ENCODE measurements at places on chromosomes 1 and 21. TPM values are rescaled to one million over a fixed set of nuclear protein-coding genes. Genes with fewer than 3 reads are reported as not detected.

- peaks cover 44% of the 10 kb centered on the region for H3K4me1 ChIP-seq
- no peaks in the 10 kb centered on the region for H3K27me3 ChIP-seq
- H3K27ac ChIP-seq: no peak overlapping the region
- H3K36me3 ChIP-seq: no peaks in the 10 kb centered on the region
- no peak for DNase-seq
Observed at GRCh38 chr1:94105957-94106529, 14.9 kb downstream of the ABCA4 start.

DNA sequence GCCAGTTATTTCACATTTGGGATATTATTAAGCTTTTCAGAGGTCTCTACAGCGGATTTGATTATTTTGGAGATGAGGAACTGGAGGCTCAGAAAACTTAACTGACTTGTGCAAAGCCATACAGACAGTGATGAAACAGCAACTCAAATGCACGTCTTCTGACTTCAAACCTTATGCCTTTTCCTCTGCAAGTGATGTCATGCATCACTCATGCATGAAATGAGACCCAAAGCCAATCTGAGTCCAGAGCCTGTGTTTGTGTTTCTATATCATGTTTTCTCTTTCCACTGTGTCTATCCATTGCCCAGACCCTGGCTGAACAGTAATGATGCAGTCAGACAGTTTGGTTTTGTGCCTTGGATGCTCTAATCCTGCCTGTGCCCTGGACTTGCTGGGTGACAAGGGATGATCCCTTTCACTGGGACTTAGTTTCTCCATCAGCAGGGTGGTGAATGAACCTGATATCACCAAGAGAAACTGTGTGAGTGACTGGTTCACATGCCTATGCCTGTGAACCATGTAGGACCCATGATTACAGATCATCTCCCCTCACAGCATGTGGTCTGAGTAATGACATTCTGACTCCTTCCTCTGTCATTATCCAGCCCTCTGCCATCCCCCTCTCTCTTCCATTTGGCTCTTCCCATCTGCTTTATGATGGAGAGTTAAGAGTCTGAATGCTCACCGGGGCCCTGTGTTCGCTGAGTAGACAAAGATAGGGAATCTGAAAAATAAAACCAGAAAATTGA is 33.4 kb downstream of the SLAMF6 start:
- no peak for DNase-seq
- peaks cover 3% of the 10 kb centered on the region for H3K4me1 ChIP-seq
- no peak overlapping the region for H3K27ac ChIP-seq
- H3K27me3 ChIP-seq: no peaks in the 10 kb centered on the region
- H3K36me3 ChIP-seq: peaks cover 11% of the 10 kb centered on the region
- H3K4me3 ChIP-seq: no peak overlapping the region

Gene PSMG1
- 41.2 TPM for total RNA-seq

Gene BEST4
- total RNA-seq: 0.28 TPM

DNA sequence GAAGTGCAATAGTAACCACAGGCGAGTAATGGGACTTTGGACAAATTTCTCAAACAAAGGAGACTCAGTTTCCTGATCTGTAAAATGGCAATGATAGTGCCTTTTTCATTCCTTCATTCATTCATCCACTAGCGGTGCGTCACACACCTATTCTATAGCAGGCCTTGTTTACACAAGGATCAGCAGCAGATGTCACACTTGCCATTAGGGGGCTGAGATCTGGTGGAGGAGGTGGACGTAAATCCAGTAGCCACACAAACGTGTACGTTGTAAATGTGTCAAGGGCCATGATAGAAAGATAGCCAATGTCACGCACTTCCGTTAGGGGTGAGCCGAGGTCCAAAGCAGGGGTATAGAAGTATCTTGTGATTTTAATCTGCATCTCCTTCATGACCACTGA is 34.2 kb downstream of the SERINC2 start:
- H3K27me3 ChIP-seq: no peaks in the 10 kb centered on the region
- H3K4me3 ChIP-seq: no peak overlapping the region
- no peak for DNase-seq
- H3K27ac ChIP-seq: no peak overlapping the region
- H3K36me3 ChIP-seq: no peaks in the 10 kb centered on the region

- H3K4me1 ChIP-seq: peaks cover 17% of the 10 kb centered on the region
- H3K27me3 ChIP-seq: no peaks in the 10 kb centered on the region
- peak overlapping the region; percentile 78 for H3K4me3 ChIP-seq
- no peak for DNase-seq
- H3K27ac ChIP-seq: peak overlapping the region; percentile 83
- H3K36me3 ChIP-seq: no peaks in the 10 kb centered on the region
Observed at GRCh38 chr1:51729824-51730301, 113.0 kb downstream of the OSBPL9 start.

DNA sequence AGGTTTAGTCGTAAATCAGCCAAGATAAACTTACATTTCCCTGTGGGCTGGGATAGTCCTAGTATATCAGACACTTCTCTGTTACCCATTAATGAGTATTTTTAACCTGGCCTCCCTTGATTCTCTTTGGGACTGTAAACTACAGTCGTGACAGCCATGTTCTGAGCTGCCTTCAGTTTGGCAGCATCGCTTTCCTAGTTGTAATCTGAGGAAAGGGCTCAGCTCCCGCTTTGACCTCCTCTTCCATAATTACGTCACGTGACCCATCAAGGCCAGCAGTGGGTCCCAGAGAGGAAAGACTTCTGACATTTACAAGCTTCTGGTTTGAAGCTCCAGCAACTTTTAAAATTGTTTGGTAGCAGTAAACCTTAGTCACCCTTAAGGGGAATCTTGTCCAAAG is 34.6 kb upstream of the MTR start:
- no peak overlapping the region for H3K4me3 ChIP-seq
- H3K27me3 ChIP-seq: no peaks in the 10 kb centered on the region
- no peak overlapping the region for H3K27ac ChIP-seq
- H3K4me1 ChIP-seq: no peaks in the 10 kb centered on the region
- no peak for DNase-seq
- H3K36me3 ChIP-seq: no peaks in the 10 kb centered on the region

DNA sequence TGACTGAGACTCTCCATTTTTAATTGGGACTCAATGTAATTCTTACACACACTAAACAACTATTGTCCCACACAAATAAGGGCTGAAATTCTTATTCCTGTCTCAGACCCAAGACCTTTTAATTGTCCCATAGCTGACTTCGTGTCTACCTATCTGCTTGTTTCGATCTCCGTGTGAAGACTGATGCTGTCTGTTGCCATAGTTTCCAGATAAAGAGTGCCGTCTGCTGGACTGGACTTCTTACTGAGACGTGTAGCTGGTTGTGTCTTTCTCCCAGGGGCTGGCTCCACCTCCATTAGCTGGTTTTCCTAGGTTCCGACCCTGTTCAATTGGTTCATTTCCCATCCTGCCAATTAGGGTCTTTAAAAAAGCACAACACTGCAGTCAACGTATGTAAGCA is 235.3 kb upstream of the PLXNA2 start:
- no peak overlapping the region for H3K4me3 ChIP-seq
- no peak overlapping the region for H3K27ac ChIP-seq
- DNase-seq: no peak
- H3K27me3 ChIP-seq: no peaks in the 10 kb centered on the region
- no peaks in the 10 kb centered on the region for H3K4me1 ChIP-seq

GRCh38 chr1:162256287-162256686 is 120.4 kb downstream of the SPATA46 start:
- H3K27ac ChIP-seq: no peak overlapping the region
- H3K27me3 ChIP-seq: no peaks in the 10 kb centered on the region
- no peak for DNase-seq

- no peak for DNase-seq
- H3K27ac ChIP-seq: no peak within 1 kb of the TSS
- peaks cover 13% of the 10 kb centered on the region for H3K27me3 ChIP-seq
- H3K4me1 ChIP-seq: no peaks in the 10 kb centered on the region
Observed at GRCh38 chr1:203085528-203086406, at the start of gene MYOG. TSS of gene MYOG (minus strand) at chr1:203086012. CDS start at chr1:203085961, 51 bp downstream.

Gene CFAP107
- total RNA-seq: not detected

Measured in thymus (tissue), 14 donors.